Activated naive CD8-positive, alpha-beta T cell treated with anti-CD3 and anti-CD28 coated beads, Interleukin-2, amount 50 U/mL, for 16 hours (primary cell): ENCODE measurements at places on chromosomes 12 and 14.

GRCh38 chr12:5236022-5236640 is 192.5 kb downstream of the KCNA5 start:
- DNase-seq: no peak

DNA sequence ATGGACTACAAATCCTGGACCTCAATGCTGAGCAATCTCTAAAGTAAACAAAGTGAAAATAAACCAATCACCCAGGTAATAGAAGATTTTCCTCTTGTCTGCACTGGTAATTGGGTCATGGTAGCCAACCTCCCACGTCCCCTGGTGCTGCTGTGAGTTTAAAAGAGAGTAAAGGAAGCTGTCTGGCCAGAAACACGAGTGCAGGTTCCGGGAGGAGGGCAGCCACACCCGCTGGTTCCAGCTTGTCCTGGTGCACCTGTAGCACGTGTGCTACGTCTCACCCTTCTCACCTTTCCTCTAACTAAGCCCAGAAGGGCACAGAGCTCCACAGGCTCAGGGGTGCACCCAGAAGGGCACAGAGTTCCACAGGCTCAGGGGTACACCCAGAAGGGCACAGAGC is 5.4 kb downstream of the CRACR2A start:
- DNase-seq: no peak

- no peak for DNase-seq
Measured at GRCh38 chr12:94849411-94849976, 154.0 kb downstream of the NDUFA12 start.

DNA sequence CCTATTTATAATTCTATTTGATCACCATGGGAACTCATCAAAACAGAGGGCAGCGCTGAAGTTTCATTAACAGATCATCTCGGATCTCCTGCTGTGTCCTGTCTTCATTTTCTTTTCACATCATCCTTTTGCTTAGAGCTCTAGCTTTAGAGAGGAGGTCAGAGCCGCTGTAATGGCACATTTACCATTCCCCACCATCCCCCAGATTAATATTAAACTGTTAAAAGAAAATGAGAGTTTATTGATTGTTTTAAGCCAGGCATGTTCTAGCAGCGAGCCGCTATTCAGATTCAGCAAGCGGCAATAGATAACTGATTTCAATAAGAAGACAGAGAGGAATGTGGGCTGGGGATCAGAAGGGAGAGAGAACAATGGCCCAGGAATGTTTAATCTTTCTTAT is 308.8 kb downstream of the EGLN3 start:
- DNase-seq: no peak

DNA sequence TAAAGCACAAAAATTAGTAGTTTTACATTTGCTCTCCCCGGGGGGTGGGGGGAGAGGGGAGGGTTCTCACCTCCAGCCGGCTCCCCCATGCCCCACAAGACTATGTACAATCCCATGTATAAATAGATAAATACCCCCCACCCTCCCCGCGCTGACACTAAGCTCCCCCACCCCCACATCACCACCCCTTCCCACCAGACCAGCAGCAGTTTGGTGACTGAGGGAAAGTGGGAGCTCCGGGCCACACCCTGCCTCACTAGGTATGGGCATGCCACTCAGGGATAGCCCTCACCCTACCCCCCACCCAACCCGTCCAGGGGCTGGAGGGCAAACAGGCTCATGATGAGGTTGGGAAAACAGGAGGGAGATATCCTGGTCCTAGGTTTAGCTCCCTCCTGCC is 1.9 kb upstream of the PRKAG1 start:
- no peak for DNase-seq

- DNase-seq: no peak
Measured at GRCh38 chr12:44851586-44851985, 24.5 kb downstream of the NELL2 start.

DNA sequence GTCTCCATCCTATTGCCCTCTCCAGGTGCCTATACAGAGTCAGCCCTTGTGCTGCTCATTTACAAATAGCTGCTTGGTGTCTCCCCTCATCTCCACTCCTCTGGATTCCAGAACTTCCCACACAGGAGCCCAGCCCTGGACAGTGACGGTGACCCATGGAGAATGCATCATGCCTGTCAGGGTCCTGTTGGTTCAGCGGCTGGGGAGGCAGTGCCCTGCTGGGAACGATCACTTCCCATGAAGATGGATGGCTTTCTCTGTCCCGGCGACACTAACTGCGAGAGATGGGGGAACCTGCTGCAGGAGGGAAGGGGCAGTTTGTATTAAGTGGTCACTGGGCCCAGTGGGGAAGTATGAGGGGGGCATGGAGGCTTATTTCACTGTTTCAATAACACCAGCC is 395.0 kb upstream of the TBX3 start:
- DNase-seq: no peak

DNA sequence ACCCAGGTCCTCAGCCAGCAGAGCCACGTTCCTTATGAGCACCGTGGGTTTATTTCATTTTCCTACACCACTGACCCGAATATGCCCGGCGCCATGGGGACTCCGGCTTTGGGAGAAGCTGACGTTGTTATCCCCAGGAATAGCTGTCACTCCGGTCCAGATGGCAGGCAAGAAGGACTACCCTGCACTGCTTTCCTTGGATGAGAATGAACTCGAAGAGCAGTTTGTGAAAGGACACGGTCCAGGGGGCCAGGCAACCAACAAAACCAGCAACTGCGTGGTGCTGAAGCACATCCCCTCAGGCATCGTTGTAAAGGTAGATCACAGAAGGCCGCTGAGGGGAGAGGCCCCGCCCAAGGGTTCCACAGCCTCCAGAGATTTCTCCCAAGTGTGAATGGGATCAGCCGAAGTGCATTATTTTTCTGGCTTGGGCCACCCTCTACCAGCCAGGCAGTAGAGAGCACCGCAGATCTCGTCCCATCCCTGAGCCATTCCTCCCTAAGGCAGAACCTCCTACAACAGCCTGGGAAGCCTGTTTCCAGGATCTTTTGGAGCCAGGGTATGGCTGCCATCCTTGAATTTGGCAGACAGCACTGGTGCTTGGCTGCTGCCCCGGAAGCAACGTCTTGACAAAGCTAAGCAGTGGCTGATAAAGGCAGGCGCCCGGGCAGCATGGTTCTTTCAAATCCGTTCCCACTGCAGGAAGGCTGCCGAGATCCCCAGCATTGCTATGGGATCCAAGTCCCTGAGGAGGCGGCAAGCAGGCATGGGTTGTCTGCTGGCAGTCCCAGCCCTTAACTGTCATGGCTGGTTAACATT is 17.8 kb downstream of the CDK2AP1 start:
- no peak for DNase-seq

- no peak for DNase-seq
Measured at GRCh38 chr12:92412856-92413255, 267.2 kb upstream of the BTG1 start.

DNA sequence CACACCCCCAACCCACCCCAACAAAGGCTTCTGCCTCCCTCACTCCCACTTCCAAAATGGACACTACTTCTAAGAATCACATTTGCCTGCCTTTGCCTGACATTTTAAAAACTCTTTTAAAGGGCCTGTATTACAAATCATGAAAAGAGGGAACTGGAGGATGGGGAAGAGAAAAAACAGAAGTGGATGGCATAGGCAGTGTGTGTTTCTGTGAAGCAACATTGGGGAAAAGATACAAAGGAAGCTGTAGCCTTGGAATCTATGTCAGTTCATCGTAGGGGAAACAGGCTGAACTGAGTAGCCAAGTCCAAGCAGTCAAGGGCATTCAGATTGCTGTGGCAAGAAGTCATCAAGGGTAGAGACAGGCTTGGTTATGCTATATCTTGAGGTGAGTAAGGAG is 273.9 kb downstream of the BTG1 start:
- DNase-seq: no peak

GRCh38 chr14:53375599-53375998 is 222.5 kb upstream of the DDHD1 start:
- DNase-seq: no peak

- no peak for DNase-seq
Measured at GRCh38 chr12:62525271-62525670, 58.6 kb downstream of the MON2 start.

DNA sequence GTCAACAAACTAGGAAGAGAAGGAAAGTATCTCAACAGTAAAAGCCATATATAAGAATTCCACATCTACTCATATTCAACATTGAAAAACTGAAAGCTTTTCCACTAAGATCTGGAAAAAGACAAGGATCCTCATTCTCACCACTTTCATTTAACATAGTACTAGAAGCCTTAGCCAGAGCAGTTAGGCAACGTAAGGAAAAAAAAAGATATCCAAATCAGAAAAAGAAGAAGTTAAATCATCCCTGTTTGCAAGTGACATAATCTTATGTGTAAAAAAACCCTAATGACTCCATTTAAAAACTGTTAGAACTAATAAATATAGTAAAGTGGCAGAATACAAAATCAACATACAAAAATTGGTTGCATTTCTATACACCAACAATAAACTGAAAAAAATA is 426.2 kb downstream of the BCAT1 start:
- DNase-seq: no peak

GRCh38 chr14:37197421-37198272 is at the start of gene MIPOL1:
Gene MIPOL1 (plus strand): TSS chr14:37197937. CDS start chr14:37247889, 49,952 bp downstream.
- no peak for DNase-seq

- DNase-seq: no peak
Measured at GRCh38 chr14:90649083-90649482, 167.1 kb downstream of the TTC7B start.

- no peak for DNase-seq
Measured at GRCh38 chr12:8038659-8039114, 6.2 kb downstream of the FOXJ2 start.

DNA sequence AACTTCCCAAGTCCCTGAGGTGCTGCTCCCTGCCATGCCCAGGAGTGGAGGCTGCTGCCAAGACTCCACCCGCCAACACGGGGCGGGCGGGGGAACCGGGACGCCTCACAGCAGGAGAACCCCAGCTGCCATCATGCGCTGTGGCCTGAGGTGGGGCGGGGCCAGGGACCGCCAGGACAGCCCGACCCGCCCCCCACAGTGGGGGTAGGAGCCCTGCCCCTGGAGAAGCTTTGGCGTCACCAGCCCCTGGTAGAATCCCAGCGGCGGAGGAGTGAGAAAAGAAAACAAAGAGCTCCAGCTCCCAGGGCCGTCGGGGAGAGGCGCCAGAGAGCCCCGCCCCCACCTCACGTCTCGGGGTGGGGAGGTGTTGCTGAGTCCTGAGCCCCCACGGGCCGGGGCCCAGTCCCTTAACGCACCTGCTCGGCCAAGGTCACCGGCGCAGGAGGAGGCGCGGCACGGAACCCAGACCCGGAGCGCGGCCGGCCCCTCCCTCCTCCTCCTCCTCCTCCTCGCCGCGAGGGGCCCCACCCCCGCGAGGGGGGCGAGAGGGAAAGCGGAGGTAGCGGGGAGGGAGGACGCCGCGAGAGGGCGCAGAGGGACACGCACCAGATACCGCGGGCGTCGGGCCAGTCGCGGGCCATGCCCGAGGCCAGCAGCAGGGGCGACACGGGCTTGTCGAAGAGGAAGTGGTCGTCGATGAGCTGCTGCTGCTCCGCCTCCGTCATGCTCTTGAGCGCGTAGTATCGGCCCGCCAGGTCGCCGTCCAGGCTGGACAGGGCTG is 1.8 kb downstream of the CKB start:
- DNase-seq: no peak

- no peak for DNase-seq
Measured at GRCh38 chr12:131909081-131909751, 14.8 kb downstream of the ULK1 start.

- no peak for DNase-seq
Measured at GRCh38 chr12:12443431-12443878, 86.6 kb downstream of the BORCS5 start.

GRCh38 chr14:94097091-94097490 is 13.4 kb upstream of the IFI27 start:
- DNase-seq: no peak

DNA sequence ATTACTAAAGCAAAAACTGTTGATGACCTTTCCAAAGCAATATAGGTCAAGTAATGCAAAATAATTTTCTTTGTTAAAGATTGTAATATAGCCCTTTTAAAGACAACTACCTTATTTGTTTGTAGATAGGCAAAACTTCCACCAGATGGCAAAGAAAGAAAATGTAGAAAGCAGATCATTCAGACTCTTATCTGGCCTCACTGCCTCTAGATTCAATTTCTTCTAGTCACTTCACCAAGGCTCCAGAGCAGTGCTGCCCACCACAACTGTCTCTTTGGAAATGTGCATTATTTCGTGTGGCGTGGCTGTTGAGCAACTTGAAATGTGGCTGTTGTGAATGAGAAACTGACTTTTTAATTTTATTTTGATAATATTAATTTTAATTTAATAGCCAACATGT is 127.1 kb downstream of the ITPR2 start:
- no peak for DNase-seq
